RPMI7951 (cell line): ENCODE measurements at places on chromosomes 5 and 9. TPM values are rescaled to one million over a fixed set of nuclear protein-coding genes. Genes with fewer than 3 reads are reported as not detected.

SCGB3A2 gene
- total RNA-seq, result not detected in 2 replicates

GLDC gene
- 2.0 and 2.4 TPM in 2 replicates for total RNA-seq

DIRAS2 gene
- total RNA-seq, result not detected in 2 replicates

CTXN3 gene
- not detected in 2 replicates for total RNA-seq

MUSK gene
- total RNA-seq, result 5.5 and 8.2 TPM in 2 replicates
